ENCODE measurements at places on chromosomes 7 and 10.

DNA sequence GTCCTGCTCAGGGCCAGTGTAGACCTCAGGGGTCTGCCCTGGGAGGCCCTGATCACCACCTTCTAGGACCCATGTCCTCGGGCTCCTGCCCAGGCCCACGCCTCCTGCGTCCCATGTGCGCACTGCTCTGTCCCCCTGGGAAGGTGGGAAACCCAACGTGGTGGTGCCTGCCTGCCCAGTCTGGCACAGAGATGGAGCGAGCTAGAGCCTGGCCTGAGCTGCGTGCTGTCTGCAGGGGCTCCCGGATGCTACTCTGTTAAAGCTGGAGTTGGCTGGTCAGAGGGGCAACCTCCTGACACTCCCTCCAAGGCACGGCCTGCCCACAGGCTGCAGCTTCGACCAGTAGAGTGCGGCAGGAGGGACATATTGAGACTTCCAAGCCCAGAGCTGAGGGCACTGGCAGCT lies 171.7 kb downstream of the DNAJB6 start:
- no peak for DNase-seq

DNA sequence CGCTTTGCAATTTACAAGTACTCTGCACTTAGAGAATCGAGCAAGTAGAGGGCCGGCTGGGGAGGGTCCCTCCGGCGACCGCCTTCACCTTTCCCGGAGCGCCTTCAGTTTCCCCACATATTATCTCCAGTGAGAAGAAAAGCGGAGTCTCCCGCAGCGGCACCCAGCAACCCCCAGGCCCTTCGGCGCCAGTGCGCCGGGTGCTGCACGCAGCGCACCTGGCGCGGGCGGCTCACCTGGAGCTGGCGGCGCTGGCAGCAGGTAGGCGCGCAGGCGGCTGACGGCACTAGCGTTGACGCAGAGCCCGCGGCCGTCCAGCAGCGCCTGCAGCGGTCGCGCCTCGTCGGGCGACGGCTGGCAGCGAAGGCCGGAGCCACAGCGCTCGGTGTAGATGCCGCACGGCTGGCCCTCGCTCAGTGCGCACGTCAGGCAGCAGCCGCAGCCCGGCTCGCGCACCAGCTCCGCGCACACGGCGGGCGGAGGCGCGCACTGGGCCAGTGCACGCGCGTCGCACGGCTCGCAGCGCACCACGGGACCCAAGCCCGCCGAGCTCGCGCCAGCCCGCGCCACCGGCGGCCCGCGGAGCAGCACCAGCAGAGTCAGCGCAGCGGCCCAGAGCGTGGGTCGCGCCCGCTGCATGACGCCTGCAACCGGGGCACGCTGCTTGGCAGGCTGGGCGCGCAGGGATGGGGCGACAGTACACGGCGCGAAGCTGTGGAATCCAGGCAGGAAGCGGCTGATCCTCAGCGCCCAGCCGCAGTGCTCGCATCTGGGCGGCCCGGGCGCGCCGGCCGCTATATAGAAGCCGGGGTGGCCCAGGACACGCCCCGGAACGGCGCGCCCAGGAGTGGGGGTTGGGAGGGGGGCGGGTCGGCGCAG lies at the start of gene IGFBP3:
Gene IGFBP3 (minus strand): TSS at position 771 of the 879 bp plus-strand sequence. CDS start 132 bp downstream, at position 639.
- no peak for DNase-seq

GRCh38 chr7:1569016-1569415 lies 816 bp downstream of the PSMG3 start:
- no peak for DNase-seq

GRCh38 chr10:30503700-30504266 lies 69.8 kb downstream of the MAP3K8 start:
- no peak for DNase-seq

DNA sequence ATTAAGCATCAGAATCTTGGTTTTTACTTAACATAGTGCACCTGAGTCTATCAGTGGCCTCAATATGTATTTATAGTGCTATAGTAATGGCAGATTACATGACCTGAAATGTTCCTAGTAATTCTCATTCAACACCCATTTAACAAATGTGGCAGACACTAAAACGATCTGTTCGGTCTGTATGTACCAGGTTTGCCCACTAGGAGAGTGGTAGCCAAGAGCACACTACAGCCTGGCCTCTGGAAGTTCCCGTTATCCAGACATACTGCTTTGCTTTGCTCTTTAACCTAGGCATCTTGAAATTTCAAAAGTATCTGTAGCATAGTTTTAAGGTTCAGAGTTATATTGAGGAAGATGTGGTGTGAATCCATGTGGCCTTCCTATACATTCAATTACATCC lies 395.7 kb upstream of the NRG3 start:
- DNase-seq, result no peak

GRCh38 chr7:11552676-11553296 lies 279.2 kb downstream of the THSD7A start:
- no peak for DNase-seq

DNA sequence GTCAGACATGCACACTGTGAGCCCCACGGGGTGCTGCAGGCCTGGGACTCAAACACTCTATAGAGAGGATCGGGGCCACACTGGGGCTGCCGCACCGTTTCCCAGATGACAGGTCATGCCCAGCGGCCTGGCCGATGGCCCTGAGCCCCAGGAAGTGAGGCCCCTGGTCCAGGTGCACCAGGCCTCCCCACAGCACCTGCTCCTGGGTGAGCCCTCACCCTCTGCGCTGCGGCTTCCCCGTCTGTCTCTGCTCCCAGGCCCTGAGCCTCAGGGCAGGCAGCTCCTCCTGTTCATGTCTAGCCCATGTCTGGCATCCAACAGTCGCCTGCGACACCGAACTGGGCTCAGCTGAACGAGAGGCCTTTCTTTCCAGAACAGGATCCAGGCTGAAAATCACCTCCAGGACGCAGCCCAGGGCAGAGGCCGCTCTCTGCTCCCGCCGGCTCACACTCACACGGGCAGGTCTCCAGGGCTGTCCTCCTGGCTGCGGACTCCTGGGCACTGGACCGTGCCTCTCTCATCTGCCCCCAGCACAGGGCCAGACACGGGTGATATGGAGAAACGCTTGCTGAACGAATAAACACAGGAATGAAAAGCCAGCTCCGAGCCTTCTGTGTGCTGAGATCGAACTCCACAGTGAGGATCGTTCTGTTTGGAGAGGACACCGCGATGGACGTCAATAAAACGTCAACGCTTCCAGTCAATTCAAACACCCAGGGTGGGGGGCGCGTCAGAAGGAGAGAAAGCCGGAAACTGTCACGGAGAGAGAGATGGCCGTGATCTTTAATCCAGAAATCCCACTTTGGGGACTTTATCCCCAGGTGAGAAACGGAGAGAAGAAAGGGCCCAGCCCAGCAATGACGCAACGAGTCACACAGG lies 202.4 kb downstream of the ELFN1 start:
- no peak for DNase-seq

- DNase-seq, result no peak
These were observed 4.1 kb downstream of the AP4M1 start for GRCh38 chr7:100105534-100105933.

- no peak for DNase-seq
These were observed 20.6 kb downstream of the NPY start for GRCh38 chr7:24304494-24305095.

DNA sequence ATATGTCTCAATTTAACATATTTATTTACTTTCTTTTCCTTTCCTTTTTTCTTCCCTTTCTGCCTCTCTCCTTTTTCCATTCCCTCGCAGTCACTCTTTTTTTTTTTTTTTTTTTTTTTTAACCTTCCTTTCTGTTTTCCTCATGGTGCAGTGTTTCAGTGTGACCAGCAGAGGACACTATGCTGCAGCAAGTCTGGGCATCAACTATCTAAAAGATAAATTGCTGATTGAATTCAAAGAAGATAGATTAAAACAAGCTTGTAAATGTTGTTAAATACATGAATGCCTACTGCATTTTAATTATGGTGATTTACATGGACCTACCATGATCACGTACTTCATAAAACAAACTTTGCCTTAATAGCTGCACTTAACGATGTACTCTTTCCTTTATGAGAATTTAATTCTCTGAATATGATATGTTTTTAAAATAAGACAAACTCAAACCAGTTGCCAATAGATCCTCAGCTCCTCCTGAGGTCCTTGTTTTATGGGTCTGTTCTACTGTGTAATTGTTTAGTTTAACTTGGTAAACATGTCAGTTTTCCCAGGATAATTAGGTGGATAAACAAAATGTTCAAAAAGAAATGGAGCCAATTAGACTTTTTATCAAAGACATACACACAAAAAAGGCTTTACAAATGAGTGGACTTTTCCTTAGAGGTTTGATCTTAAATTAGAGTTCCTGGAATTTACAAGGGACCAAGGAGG lies 101.0 kb upstream of the AGR3 start:
- no peak for DNase-seq

DNA sequence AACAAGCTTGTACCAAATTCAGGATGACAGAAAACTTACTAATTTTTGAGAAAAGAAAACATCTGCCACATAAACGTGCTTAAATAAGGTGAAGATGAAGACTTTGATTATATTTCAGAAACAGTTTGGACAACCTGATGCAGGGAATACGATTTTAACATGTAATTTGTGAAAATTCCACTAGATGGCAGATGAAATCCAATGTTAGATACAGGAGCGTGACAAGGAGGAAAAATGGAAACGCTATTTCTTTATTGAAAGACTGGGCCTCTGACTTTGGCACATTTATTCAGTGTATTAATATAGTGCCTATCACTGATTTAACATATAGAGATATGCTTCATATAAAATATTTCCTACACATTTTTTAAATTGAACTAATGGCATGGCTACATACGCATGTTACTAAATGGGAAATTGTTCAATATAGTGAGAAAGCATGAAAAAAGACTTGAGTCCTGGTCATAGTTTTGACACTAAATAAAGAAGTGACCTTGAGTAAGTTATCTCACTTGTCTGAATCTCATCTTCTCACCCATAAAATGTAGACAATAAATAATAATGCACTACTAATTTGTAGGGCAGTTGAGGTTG lies 60.7 kb downstream of the CD36 start:
- no peak for DNase-seq

DNA sequence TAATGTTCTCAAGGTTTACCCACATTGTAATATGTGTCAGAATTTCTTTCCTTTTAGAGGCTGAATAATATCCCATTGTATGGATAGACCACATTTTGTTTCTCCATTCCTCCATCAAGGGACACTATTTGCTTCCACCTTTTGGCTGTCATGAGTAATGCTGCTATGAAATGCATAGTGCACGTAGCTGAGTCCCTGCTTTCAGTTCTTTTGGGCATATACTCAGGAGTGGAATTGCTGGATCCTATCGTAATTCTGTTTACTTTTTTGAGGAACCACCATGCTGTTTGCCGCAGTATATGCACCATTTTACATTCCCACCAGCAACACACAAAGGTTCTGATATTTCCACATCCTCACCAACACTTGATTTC lies 60.0 kb downstream of the PRF1 start:
- DNase-seq, result no peak

DNA sequence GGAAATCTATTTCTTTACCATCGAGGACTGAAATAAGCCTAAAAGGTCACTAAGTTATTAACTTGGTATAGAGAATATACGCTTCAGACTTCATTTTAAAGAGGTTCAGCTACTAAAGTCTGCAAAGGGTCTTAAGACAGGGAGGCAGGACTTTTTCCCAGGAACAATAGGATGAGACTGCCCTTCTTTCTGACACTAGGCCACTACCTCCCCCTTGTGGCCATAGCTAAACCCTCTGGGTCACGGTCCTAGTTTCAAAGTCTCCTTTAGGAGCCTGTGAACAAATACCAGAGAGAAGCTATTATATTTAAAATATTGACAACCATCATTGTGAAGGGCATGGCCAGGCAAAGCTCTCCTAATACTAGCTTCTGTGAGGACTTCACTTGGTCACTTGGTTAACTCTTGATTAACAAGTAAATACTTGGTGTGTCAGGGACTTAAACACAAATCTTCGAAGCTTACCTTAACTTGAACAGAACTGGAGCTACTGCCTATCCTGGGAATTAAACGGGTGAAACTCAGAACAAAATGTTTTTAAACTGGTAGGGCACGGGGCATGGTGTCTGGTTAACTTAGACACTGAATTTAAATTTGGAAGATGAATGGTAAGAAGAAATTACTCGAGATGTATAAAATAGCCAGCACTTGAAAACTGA lies 75.6 kb downstream of the CCDC6 start:
- no peak for DNase-seq

DNA sequence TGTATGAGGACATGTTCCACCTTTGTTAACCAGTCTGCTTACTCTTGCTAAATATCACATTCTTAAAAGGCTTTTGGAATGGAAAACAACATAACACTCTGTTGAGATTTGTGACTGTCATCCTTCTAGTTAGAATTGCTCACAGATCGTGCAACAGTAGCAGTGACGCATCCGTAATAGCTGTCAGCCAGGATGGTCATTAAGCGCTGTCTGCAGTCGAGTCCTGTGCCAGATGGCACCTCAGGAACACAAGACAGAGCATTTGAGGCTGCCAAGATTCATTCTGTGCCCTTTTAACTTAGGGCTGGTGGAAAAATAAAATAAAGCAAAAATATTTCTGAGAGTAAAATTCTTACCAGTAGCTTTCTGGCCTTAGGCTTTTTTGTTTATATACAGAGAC lies 348.6 kb downstream of the ANKRD7 start:
- DNase-seq, result no peak

- DNase-seq, result no peak
These were observed 536 bp upstream of the POM121 start for GRCh38 chr7:72924386-72924732.

GRCh38 chr7:143046426-143046851 lies 5.7 kb upstream of the OR6V1 start:
- no peak for DNase-seq

DNA sequence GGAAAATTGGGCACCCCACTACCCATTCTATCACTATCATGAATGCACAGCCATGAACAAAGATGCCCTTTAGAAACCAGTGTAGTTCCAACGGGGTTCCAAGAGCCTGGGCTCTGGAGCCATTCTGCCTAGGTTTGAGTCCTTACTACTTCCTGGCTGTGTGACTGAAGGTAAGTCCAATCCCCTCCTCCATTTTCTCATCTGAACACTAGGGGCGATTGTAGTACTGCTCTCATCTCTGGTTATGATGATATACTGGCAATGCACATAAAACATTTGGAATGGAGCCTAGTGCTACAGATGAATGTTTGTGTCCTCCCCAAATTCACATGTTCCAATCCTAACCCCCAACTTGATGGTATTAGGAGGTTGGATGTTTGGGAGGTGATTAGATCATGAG lies 28.1 kb upstream of the CDH23 start:
- no peak for DNase-seq

DNA sequence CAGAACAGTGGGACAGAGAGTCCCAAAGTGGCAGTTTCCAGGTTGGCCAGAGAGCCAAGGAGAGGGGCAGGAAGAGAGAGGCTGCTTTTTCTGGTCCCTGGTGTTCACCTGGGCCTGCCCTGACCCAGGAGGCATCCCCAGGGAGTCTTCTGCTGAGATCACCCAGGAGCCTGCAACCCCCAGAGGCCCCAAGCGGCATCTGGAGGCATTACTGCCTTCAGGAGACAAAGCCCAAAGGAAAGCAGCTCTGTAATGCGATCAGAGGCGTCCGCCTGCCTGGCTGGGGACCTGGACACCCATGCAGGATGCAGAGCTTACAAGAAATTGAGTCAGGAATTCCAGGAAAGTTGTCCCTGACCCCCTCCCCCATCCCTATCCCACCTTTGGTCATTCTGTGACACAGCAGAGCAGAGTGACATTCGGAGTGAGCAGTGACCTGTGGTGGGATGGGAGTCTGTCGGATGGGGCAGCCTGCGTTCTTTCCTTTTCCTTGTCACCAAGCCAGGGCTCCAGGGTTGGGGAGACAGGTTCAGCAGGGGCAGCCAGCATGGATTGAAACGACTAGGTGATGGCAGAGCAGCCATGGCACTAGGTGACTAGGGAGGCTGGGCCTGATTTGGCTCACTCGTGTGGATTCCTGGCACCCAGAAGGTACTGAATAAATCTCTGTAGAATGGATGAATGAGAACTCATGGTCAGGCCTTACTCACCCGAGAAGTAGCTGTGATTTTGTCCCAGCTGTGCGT lies 10.4 kb downstream of the UNC5B start:
- DNase-seq, result no peak

GRCh38 chr10:119006451-119007210 lies 22.9 kb upstream of the NANOS1 start:
- DNase-seq, result no peak
